Lung microvascular endothelial cell (primary cell): ENCODE measurements at places on chromosomes 4 and X.

GRCh38 chrX:97685753-97686152, 802.0 kb downstream of the RPA4 start:
- peak; percentile 52 for DNase-seq

DNA sequence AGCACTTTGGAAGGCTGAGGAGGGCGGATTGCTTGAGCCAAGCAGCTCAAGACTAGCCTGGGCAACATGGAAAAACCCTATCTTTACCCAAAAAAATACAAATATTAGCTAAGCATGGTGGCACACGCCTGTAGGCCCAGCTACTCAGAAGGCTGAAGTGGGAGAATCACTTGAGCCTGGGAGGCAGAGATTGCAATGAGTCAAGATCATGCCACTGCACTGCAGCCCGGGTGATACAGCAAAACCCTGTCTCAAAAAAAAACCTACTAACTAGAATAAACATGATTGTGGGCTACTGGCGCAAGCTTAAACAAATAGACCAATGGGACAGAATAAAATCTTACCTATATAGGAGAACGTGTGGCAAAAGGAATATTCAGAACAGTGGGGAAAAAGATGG, 7.3 kb downstream of the CDKL2 start:
- no peak for DNase-seq

DNA sequence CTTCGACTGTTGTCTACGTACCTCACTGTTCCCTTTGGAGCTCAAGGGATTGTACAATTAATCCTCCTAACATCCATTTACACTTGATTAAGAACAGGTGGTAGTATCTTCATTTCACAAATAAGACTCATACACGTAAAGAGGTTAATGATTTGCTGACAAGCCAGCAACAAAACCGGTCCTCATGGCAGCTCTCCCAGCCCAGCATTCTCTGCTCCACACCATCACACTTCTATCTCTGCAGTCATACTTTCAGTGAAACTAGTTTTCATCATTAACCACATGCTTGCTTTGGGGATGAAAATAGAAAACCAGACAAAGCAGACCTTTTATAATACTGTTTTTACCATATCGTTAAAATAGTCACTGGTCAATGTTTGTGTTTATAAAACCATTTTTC, 28.7 kb upstream of the CASK start:
- no peak for DNase-seq

- no peak for DNase-seq
Measured at GRCh38 chrX:68461093-68461492, 27.8 kb upstream of the OPHN1 start.

- no peak for DNase-seq
Measured at GRCh38 chr4:155546451-155546850, 120.2 kb upstream of the GUCY1A1 start.
